ENCODE measurements at places on chromosomes 5 and 9.
A peak's percentile ranks its signal among the peaks of the same experiment; 100 is the strongest.

- no peak overlapping the region for H3K4me3 ChIP-seq
- no peak for DNase-seq
- H3K27me3 ChIP-seq, result no peaks in the 10 kb centered on the region
- H3K4me1 ChIP-seq, result peaks cover 5% of the 10 kb centered on the region
- H3K27ac ChIP-seq, result no peak overlapping the region
These were observed 30.8 kb upstream of the ABCA1 start for GRCh38 chr9:104958751-104959150.

- H3K27ac ChIP-seq, result no peak overlapping the region
- H3K4me3 ChIP-seq, result no peak overlapping the region
- no peaks in the 10 kb centered on the region for H3K27me3 ChIP-seq
- no peaks in the 10 kb centered on the region for H3K36me3 ChIP-seq
These were observed 225.0 kb downstream of the FANCC start for GRCh38 chr9:95092262-95093072.

DNA sequence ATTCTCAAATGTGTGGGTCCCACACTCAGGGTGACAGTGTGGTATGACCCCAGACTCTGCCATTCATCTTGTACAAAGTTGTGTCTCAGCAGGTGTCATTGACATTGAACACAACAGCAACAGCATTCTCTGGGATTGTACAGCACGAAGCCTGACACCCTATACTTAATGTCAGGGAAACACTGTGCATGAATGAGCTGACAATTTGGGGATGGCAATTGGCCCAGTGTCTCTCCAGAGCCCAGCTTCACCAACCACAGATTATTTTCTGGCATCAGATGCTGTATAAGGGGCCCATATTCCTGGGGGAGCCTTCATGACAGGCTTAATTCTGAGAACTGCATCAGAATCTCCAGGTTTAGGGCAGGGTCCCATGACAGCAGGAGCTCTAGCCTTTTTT is 143.2 kb downstream of the GCNT1 start:
- H3K4me3 ChIP-seq, result no peak overlapping the region
- DNase-seq, result no peak
- no peaks in the 10 kb centered on the region for H3K4me1 ChIP-seq
- peaks cover 3% of the 10 kb centered on the region for H3K36me3 ChIP-seq
- H3K27ac ChIP-seq, result no peak overlapping the region

- no peak for DNase-seq
- H3K36me3 ChIP-seq, result peaks cover 21% of the 10 kb centered on the region
- no peak overlapping the region for H3K4me3 ChIP-seq
- no peaks in the 10 kb centered on the region for H3K4me1 ChIP-seq
- no peak overlapping the region for H3K27ac ChIP-seq
These were observed 72.3 kb downstream of the RASA1 start for GRCh38 chr5:87339986-87340385.

- DNase-seq, result no peak
- H3K36me3 ChIP-seq, result 0 out of 2 replicates have a peak, but pooled peaks cover 2% of the 10 kb centered on the region
- H3K4me3 ChIP-seq, result no peak overlapping the region
- no peaks in the 10 kb centered on the region for H3K4me1 ChIP-seq
These were observed 61.5 kb upstream of the RARS1 start for GRCh38 chr5:168424594-168425323.

DNA sequence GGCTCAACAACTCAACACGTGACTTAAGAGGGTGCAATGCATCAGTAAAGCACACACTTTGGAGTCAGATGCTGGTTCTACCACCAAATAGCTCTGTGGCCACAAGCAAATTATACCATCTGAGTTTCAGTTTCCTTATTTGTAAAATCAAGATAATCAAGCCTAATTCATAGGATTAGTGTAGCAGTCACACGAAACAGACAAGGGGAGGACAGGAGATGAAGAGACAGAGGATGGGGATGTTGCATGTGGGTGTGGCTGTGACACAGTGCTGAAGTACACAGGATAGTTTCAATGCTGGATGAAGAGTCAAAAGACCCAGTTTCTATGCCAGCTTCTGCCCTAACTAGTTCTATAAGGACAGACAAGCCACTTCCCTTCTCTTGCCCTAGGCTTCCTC is 60.2 kb downstream of the SPOCK1 start:
- no peak overlapping the region for H3K4me3 ChIP-seq
- no peaks in the 10 kb centered on the region for H3K36me3 ChIP-seq
- no peak for DNase-seq
- H3K27ac ChIP-seq, result no peak overlapping the region

DNA sequence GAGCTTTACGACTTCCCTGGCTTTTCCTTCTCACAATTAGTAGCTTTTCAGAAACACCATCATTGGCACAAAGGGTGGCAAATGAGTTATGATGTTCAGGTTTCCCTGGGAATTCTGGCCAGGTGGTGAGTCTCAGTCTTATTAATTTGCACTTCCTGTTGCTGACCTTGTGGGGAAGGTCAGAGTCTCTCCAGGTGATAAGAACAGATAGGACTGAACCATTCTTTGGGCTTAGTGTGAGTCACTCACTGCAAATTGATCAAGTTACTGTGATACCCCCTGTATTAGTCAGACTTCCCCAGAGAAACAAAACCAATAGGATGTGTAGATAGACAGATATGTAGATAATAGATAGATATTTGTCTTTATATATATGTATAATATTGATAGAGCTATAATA is 53.8 kb upstream of the RANBP3L start:
- H3K27ac ChIP-seq, result no peak overlapping the region
- H3K27me3 ChIP-seq, result no peaks in the 10 kb centered on the region
- H3K4me1 ChIP-seq, result no peaks in the 10 kb centered on the region

DNA sequence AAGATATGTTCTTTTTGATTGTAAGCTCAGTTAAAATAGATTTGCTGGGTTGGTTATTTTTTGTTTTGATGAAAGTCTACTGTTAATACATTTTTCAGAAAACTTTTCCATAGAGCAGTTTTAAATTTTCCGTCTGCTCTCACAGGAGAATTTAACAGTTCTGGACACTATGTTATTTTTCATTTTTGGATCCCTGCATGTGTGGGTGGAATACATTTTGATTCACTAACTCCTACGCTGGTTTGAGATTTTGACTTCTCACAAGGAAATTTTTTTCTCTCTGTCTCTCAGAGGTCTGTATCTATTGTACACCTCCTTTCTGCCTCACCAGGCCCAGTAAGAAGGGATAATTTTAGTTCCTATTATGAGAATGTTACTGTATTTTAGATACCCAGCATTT is 502.4 kb downstream of the CDH10 start:
- H3K27ac ChIP-seq, result no peak overlapping the region
- no peaks in the 10 kb centered on the region for H3K36me3 ChIP-seq
- no peak overlapping the region for H3K4me3 ChIP-seq
- H3K27me3 ChIP-seq, result no peaks in the 10 kb centered on the region
- H3K4me1 ChIP-seq, result no peaks in the 10 kb centered on the region

GRCh38 chr5:5326115-5326758 is 96.2 kb upstream of the ICE1 start:
- no peak for DNase-seq
- H3K4me3 ChIP-seq, result no peak overlapping the region
- peaks cover 6% of the 10 kb centered on the region for H3K4me1 ChIP-seq
- no peaks in the 10 kb centered on the region for H3K27me3 ChIP-seq
- no peak overlapping the region for H3K27ac ChIP-seq

- no peak for DNase-seq
- H3K4me1 ChIP-seq, result 0 out of 2 replicates have a peak, but pooled peaks cover 3% of the 10 kb centered on the region
- no peak overlapping the region for H3K4me3 ChIP-seq
- H3K27me3 ChIP-seq, result no peaks in the 10 kb centered on the region
- H3K36me3 ChIP-seq, result no peaks in the 10 kb centered on the region
These were observed 171.8 kb upstream of the PITX1 start for GRCh38 chr5:135205632-135206349.

DNA sequence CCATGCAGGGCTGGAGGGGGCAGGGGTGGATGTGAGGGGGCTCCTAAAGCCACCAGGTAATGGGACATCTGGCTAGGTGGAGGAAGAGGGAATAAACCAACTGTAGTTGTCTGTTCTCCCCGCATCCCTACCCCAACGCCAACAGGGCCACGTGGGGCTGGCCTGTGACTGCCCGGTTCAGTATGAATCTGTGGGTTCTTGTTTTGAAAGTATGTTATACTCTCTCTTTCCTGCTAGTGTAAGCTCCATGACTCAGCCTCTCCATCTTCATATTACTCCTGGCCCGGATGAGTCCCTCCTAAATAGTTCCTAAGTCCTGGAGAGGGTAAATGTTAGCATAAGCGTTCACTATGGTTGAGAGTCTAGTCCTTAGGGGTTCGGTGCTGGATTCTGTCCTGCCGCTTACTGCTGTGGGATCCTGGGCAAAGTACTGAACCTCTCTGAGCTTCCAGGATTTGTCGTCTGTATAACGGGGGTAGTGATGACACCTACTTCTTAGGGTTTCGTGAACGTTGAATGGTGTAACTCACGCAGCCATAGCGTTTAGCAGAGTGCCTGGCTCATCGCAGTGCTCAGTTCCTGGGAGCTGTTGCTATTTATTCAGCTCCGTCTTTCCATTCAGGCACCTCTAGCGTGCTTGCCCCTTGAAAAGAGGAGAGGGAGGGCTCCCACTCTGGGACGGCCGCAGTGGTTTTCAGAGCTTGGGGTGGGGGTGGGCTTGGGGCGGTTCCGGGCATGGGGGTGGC is 28.8 kb downstream of the LHX2 start:
- peak overlapping the region; percentile 29 for H3K4me3 ChIP-seq
- no peaks in the 10 kb centered on the region for H3K36me3 ChIP-seq
- no peaks in the 10 kb centered on the region for H3K4me1 ChIP-seq
- peaks cover 32% of the 10 kb centered on the region for H3K27me3 ChIP-seq
- H3K27ac ChIP-seq, result no peak overlapping the region
- no peak for DNase-seq

DNA sequence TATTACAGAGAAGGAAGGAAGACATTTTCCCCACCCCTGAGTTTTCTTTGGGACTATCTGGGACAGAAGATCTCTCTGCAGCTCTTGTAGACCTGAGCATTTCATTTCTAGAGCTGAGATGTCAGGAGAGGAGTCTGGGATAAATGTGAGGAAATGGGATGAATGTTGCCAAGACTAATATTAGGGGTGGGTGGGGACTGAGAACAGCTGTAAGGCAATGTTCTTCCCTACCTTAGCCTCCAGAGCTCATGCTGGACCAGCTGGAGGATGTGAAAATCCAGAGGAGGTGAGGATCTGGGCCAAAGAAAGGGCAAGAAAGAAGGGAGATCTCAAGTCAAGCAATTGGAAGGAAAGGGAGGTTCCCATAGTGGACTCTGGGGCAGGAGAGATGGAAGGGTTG is 23.1 kb upstream of the FOXD1 start:
- no peaks in the 10 kb centered on the region for H3K27me3 ChIP-seq
- no peaks in the 10 kb centered on the region for H3K36me3 ChIP-seq
- H3K27ac ChIP-seq, result no peak overlapping the region
- no peaks in the 10 kb centered on the region for H3K4me1 ChIP-seq

DNA sequence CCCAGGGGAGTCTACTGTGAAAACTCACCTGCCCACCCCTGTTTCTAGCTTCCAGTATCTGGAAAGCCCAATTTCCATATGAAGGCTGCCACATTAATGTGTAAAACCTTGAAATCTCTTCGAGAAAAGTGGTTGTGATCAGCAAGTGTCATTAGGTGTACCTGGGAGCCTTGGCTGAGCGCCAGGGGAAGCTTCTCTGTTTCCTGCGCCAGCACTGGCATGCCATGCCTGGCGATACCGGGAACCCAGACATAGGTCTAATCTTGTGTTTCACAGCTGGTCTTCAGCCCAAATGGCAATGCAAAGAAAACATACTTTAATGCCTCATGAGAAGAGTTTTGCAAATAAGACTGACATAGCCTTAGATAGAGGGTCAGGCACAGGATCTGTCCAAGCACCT is 101.6 kb downstream of the TENT4A start:
- H3K36me3 ChIP-seq, result no peaks in the 10 kb centered on the region
- no peaks in the 10 kb centered on the region for H3K4me1 ChIP-seq
- DNase-seq, result peak; percentile 28
- no peak overlapping the region for H3K27ac ChIP-seq
- no peaks in the 10 kb centered on the region for H3K27me3 ChIP-seq

DNA sequence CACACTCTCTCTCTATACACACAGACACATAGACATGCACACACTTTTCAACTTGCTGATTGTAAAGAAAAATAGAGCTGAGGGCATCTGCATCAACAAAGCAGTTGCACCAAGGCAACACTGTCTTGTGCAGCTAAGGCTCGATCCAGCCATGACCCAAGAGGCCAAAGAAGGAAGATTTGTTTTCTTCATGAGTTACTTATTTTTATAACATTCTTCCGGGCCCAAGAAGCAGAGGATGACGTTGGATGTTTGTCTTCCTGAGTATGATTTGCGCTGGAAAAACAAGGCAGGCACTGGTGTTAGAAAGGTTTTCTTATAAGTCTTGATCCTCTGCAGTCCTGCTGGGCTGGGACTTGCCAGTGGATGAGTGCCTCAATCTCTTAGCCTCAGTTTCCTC is 344.1 kb downstream of the ADAMTS6 start:
- H3K4me3 ChIP-seq, result no peak overlapping the region
- no peaks in the 10 kb centered on the region for H3K4me1 ChIP-seq
- DNase-seq, result no peak
- H3K27ac ChIP-seq, result no peak overlapping the region
- H3K27me3 ChIP-seq, result no peaks in the 10 kb centered on the region
- no peaks in the 10 kb centered on the region for H3K36me3 ChIP-seq

- 0 out of 2 replicates have a peak overlapping the region, but pooled peaks have one; percentile 1 for H3K4me3 ChIP-seq
- 0 out of 2 replicates have a peak overlapping the region, but pooled peaks have one; percentile 17 for H3K27ac ChIP-seq
- peaks cover 28% of the 10 kb centered on the region for H3K36me3 ChIP-seq
- no peaks in the 10 kb centered on the region for H3K27me3 ChIP-seq
- peaks cover 16% of the 10 kb centered on the region for H3K4me1 ChIP-seq
These were observed 34.2 kb downstream of the RAI14 start for GRCh38 chr5:34690301-34690700.

GRCh38 chr9:2826291-2826690 is 17.6 kb downstream of the PUM3 start:
- no peak overlapping the region for H3K4me3 ChIP-seq
- H3K27ac ChIP-seq, result no peak overlapping the region
- no peaks in the 10 kb centered on the region for H3K27me3 ChIP-seq

GRCh38 chr9:131491001-131491710 is 11.6 kb upstream of the POMT1 start:
- no peak for DNase-seq
- no peaks in the 10 kb centered on the region for H3K4me1 ChIP-seq
- peaks cover 74% of the 10 kb centered on the region for H3K36me3 ChIP-seq
- H3K4me3 ChIP-seq, result no peak overlapping the region

DNA sequence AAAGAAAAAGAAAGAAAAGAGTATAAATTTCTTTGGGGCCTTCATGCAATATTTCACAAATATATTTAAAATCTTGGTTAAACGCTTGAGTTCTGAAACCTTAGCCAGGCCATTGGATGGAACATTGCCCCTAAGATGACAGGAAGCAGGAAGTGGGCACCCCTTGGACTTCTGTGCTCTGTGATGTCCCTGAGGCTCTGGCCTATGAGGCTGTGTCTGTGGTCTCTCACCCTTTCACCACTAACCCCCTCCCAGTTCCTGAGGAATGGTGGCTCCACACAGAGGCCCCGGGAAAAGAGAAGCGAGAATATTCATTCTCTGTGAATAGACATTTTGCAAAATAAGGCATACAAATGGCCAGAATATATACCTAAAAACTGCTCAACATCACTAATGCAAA is 320.5 kb upstream of the PANK3 start:
- no peak overlapping the region for H3K4me3 ChIP-seq
- H3K27me3 ChIP-seq, result no peaks in the 10 kb centered on the region
- H3K27ac ChIP-seq, result no peak overlapping the region
- peaks cover 1% of the 10 kb centered on the region for H3K4me1 ChIP-seq

Data from H1 (cell line).